Glomerular endothelial cell (primary cell): ENCODE measurements at places on chromosomes 5 and 9.

DNA sequence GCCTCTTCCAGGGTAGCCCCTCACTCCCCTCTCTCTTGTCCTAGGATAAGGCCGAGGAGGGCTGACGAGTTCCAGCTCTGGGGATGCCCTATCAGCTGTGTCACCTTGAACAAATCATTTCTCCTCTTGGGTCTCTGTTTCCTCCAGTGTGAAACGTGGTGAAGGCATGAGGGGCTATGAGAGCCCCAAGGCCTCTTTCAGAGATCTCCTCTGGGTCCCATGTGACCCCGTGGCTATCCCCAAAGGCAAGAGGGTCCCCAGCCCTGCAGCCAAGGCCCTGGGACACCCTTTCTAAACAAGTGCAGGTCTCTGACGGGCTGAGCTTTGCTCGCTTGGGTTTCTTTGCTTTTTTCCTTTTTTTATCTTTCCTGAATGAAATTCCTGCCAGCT is 25.5 kb upstream of the SPTLC1 start:
- no peak for DNase-seq

DNA sequence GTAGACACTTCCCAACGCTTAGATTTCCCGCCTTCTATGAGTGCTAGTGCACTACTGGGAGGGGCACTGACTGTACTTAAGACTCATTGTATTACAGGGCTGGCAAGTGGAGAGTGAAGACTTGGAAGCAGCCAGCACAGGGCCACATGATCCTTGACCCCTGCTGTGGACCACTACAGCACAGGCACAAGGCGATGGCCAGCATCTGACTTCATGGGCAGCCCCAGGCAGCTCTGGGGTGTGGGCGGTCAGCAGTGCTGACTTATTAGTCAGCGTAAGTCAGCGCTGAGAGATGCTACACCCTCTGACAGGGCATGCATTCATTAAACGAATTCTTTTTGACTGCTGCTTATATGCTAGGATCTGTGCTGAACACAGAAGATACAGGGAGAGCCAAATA is 9.3 kb downstream of the SLC46A2 start:
- DNase-seq: no peak

DNA sequence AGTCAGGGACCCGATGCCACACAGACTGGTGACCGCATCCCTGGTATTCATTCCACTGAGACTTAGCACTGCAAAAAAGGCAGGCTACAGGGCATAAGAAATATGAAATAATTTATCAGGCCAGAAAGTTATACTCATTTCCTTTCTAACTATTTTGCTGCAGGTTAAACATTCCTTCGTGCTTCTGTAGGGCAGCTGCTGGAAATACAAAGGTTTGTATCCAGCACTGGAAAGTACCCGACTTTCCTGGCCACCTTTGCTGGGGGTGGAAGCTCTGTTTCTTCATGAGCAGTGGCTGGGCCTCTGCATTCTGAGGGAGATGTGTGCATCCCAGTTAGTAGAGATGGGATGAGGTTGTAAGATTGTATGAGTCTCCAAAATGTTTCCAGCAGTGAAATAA is 478.6 kb upstream of the WWC1 start:
- no peak for DNase-seq

DNA sequence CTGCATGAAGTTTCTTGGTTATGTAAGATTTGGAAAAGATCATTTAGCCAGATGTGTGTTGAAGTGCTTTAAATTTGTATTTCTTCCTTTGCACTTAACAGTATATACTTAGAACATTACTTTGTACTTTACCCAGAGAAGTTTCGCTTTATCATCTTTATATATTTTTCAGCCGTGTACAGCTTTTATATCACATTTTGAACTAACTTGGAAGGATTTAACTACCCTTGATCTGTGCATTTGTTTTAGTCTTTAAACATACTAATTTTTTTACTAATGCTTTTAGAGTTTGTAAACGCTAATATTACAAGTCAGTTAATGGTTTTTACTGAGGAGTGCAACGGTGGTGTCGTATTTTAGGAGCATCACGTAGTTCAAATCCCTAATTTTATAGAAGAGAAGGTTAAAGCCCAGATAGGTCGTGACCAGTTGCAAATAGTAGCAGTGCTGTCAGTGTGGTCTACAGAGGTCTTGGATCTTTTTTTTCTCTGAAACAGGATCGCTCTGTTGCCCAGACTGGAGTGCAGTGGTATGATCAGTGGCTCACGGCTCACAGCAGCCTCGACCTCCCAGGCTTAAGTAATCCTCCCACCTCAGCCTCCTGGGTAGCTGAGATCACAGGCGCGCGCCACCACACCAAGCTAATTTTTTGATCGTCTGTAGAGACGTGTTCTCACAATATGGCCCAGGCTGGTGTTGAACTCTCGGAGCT is 2.0 kb downstream of the MATR3 start:
- no peak for DNase-seq

DNA sequence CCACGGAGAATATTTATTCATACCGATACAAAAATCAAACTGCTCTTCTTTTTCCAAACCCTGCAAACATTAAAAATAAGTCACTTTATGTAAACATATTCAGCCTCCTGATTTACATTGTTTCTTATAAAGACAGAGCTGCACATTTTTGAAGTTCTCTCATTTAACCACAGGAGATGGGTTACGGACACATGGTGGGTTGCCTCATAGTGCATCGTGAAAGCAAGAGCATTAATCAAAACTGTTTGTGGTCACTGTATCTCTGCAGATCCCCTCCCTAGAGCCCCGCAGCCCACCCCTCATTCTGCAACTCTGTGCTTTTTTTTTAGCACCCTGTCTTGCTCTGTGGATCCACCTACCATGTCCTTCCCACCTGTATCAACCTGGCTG is 43.3 kb upstream of the EQTN start:
- DNase-seq: no peak

- DNase-seq: no peak
Measured at GRCh38 chr9:123312306-123312877, 43.6 kb upstream of the CRB2 start.

DNA sequence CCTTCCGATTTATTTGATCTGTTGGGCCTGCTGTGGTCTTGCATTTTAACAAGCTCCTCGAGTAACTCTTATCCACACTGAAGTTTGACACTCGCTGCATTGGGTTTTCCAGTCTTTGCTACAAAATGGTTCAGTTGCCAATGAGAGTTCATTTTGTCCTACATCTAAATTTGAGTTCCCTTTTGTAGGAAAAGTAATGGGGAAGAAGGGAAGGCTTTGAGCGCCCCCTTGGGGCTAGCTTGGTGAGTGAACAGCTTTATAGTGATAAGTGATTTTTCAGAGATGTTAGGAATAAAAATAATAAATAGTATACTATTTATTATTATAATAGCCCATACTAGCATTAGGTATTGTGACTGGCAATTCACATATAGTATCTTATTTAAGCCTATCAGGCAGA is 89.9 kb upstream of the GNAQ start:
- peak; percentile 45 for DNase-seq
